Stimulated activated CD8-positive, alpha-beta memory T cell treated with anti-CD3 and anti-CD28 coated beads, Interleukin-15, amount 100 ng/mL, for 1 hour (primary cell): ENCODE measurements at places on chromosomes 6 and 20.
A peak's percentile ranks its signal among the peaks of the same experiment; 100 is the strongest.

GRCh38 chr20:61647702-61648101, 395.6 kb downstream of the CDH4 start:
- DNase-seq = no peak

GRCh38 chr20:40494248-40494647, 194.8 kb downstream of the MAFB start:
- no peak for DNase-seq

GRCh38 chr6:27871924-27872638, 40.1 kb downstream of the OR2B2 start:
- peak; percentile 68 for DNase-seq

GRCh38 chr6:72040111-72040510, 153.8 kb downstream of the RIMS1 start:
- no peak for DNase-seq

DNA sequence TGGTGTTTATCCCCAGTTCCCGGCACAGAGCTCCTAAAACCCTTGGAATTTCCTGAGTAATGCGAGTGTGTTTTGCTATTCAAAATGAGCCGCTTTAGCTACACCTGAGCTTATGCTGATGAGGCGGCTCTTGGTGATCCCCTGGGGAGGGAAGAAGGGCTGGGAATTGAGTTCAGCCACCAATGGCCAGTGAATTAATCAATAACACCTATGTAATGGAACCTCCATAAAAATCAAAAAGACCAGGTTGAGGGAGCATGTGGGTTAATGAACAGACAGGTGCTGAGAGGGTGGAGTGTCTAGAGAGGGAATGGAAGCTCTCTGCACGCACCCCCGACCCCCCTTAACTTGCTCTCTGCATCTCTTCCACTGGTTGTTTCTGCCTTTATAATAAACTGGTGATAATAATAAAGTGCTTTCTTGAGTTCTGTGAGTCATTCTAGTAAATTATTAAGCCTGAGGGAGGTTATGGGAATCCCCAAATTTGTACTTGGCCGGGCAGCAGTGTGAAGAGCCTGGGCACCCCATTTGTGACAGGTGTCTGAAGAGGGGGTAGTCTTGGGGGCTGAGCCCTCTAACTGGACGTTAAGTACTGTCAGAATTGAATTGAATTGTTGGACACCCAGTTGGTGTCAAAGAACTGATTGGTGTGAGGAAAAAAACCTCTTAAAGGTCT, 24.6 kb upstream of the SERPINB1 start:
- no peak for DNase-seq

- no peak for DNase-seq
Observed at GRCh38 chr6:43269273-43270007, 26.2 kb downstream of the TTBK1 start.

DNA sequence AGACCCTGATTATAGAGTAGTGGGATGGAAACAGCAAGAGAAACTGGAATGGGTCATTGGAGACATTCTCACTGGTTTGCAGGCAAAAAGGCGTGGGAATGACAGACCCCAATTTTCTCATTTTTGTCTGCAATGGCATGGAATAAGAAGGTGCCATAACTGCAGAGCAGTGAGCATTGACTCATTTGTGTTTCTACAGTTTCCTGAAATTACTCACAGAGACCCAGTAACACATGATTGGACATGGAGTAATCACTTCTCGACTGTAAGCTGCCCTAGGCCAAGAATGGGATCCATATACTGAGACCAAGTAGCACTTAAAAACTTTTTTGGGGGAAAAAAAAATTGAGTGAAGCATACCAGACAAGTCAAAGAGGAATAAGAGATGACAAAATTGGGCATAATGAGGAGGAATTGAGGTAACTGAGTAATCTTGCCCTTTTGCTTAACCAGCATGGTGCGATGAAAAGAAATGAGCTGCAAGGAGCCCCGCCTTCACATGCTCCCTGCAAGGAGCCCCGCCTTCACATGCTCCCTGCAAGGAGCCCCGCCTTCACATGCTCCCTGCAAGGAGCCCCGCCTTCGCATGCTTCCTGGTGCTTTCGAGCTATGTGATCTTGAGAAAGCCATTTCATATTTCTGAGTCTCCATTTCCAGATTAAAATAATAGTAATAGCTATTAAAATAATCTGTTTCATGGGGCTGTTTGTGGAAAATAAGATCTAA, 44.1 kb downstream of the NHSL1 start:
- peak; percentile 28 for DNase-seq

GRCh38 chr20:2123720-2124119, 22.1 kb downstream of the STK35 start:
- DNase-seq = no peak

DNA sequence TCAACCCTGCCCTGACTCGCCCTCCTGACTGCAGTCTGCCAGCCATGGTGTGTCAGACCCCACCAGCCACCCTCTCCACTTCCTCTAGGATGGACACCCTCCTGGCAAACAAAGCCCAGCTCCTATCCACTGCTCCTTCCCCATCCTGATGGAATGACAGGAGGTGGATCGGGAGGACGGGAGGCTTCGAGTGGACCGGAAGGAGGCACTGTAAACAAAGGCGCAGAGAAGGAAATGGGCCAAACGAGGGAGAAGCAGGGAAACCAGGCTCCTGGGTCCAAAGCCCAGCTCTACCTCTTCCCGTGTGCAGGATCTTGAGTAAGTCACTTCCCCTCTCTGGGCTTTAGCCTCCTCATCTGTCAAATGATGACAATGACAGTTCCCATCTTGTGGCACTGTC, 40.2 kb downstream of the BPIFB1 start:
- no peak for DNase-seq

DNA sequence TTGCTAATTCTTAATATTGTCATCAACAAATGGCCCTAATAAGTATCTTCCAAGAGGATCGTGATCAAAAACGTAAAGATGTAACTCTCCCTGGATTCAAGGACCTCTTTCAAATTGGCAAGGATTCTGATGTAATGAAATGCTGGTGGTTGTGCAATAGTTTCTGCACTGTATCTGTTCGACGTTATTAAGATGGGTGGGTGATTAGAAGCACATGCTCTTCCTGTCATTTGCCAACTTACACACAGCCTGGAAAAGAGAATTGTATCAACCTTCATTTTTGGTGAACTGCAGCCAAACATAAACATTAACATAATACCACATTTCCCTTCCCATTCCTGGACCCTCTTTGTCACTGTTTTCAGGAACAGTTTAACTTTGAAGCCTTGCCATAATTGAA, 9.8 kb downstream of the FOXQ1 start:
- no peak for DNase-seq
